Glutamatergic neuron (in vitro differentiated cells): ENCODE measurements at places on chromosomes 16 and 17. TPM values are rescaled to one million over a fixed set of nuclear protein-coding genes. Genes with fewer than 3 reads are reported as not detected.

DNA sequence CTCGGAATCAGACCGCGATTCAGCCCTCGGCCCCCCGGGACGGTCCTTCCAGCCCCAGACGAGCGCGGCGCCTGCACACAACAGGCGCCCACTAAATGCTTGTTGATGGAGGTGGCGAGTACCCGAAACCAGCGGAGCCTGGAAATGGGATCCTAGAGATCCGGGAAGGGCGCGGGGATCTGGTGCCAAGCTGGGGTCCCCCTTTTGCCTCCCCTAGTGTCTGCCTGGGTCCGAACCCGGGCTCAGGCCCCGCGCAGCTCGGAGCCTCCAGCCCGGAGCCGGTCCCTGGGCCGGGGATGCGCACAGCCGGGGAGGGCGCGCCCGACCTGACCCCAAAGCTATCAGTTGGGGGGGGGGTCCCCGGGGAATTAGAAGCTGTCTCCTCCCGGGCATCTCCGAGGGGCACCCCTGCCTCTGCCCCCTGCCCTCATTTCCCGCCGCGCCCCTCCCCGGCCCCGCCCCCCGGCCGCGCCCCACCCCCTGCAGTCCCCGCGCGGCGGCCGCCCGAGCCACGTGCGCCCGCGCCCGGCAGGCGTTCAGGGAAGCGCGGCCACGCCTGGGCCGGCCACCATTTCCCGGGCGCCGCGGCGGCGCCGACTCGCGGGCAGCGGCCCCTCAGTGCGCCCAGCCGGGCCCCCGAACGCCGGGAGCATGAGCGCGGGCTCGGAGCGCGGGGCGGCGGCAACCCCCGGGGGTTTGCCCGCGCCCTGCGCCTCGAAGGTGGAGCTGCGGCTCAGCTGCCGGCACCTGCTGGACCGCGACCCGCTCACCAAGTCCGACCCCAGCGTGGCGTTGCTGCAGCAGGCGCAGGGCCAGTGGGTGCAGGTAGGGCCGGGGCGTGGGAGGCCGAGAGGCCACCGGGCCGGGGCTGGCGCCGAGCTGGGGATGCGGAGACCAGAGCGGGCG is at the start of gene CPNE7:
TSS of gene CPNE7 (plus strand) at position 512 of the 906 bp plus-strand sequence. CDS start at position 652, 140 bp downstream.
- peaks cover 15% of the 10 kb centered on the region for H3K4me1 ChIP-seq
- H3K36me3 ChIP-seq, result no peaks in the 10 kb centered on the region
- no peak within 1 kb of the TSS for H3K27ac ChIP-seq
- DNase-seq, result no peak

The KRTAP16-1 gene
- total RNA-seq, result not detected

DNA sequence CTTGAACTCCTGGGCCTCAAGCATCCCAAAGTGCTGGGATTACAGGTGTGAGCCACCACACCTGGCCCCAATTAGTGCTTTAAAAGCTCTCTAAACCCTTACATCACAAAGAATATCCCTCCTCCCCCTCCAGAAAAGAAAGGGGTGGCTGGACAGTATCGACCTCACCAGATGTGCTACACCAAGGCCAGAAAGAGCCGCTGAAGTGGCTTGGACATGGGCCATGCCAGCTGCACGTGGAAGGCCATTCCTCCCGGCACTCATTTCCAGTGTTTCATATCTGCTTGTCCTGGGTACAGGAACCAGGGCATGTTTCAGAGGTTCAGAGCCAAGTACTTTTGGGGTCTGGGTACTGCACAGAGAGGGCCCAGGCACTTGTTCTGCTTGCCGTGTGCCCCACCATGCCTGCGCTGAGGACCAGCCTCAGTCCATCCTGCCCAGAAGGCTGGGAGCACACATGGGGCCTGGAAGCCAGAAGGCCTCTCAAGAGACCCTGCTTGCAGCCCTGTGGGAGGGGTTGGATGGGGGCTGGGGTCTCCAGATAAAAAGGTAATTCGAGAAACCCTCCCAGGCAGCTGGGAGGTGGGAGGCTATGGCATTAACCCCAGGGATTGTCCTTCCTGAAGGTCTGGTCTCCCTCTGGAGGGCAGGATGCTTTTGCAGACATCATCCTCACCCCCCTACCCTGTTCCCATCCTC is 3.5 kb upstream of the SRRM2 start:
- H3K36me3 ChIP-seq, result no peaks in the 10 kb centered on the region
- peaks cover 8% of the 10 kb centered on the region for H3K4me1 ChIP-seq
- H3K27me3 ChIP-seq, result peaks cover 12% of the 10 kb centered on the region
- no peak overlapping the region for H3K4me3 ChIP-seq
- no peak for DNase-seq

GRCh38 chr17:15952048-15952532 is 7.2 kb downstream of the ADORA2B start:
- H3K27ac ChIP-seq, result no peak overlapping the region
- H3K27me3 ChIP-seq, result peaks cover 18% of the 10 kb centered on the region
- peaks cover 5% of the 10 kb centered on the region for H3K36me3 ChIP-seq
- peaks cover 15% of the 10 kb centered on the region for H3K4me1 ChIP-seq
- DNase-seq, result no peak
- no peak overlapping the region for H3K4me3 ChIP-seq

The PROCA1 gene
- 36.5 TPM for total RNA-seq

The CTRB2 gene
- total RNA-seq, result not detected

DNA sequence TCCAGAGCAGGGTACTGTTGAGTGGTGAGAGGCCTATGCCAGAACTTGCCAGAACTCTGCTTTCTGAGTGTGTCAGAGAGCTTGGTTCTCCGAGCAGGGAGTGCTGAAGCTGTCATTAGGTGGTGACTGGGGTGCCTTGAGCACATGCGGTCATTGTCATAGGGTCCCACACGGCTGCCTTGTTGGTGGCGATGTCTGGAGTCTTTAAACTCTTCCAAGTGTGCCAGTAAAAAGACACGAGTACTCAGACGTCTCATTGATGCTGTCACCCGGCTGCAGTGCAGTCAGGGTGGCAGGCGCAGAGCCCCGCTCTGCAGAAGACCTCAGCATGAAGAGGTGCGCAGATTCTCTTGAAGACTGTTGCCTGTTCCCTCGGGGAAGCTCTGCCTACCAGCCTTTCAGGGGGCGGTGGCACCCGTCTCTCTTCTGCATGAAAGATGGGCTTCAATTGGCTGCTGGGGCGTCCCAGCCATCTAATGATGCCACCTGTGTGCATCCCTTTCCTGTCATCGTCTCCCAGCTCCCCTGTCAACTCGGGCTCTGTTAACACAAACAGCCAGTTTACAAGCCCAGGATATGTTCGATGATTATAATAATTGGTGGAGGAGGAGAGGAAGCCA is 58.3 kb downstream of the NKD1 start:
- peaks cover 24% of the 10 kb centered on the region for H3K4me1 ChIP-seq
- H3K27me3 ChIP-seq, result peaks cover 3% of the 10 kb centered on the region
- H3K27ac ChIP-seq, result no peak overlapping the region

GRCh38 chr17:80844418-80844990 is 147.1 kb upstream of the CHMP6 start:
- no peak for DNase-seq
- peaks cover 26% of the 10 kb centered on the region for H3K4me1 ChIP-seq
- no peak overlapping the region for H3K27ac ChIP-seq
- no peak overlapping the region for H3K4me3 ChIP-seq

DNA sequence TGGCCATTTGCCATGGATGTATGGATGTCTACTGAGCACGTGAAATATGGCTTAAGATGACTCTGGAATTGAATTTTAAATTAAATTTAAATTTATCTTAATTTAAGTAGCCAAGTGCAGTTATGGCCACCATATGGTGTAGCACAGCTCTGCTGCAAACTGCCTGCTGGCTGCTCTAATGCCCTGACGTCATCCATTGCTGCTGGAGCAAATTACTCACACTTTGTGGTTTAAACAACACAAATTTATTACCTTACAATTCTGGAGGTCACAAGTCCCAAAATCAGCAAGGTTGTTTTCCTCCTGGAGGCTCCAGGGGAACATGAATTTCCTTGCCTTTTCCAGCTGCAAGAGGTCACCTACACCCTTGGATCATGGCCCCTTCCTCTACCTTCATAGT is 679.3 kb upstream of the EEF2KMT start:
- H3K27ac ChIP-seq, result no peak overlapping the region
- no peaks in the 10 kb centered on the region for H3K27me3 ChIP-seq
- no peak for DNase-seq
- no peaks in the 10 kb centered on the region for H3K4me1 ChIP-seq

GRCh38 chr16:2147981-2148671 is at the start of gene RAB26:
TSS of gene RAB26 (plus strand) at chr16:2148625. CDS start at chr16:2148784, 159 bp downstream.
- DNase-seq, result peak; percentile 85
- peaks cover 19% of the 10 kb centered on the region for H3K4me1 ChIP-seq
- peak within 1 kb of the TSS; percentile 89 for H3K27ac ChIP-seq
- H3K36me3 ChIP-seq, result no peaks in the 10 kb centered on the region
- peaks cover 22% of the 10 kb centered on the region for H3K27me3 ChIP-seq

The HOXB7 gene
- 0.64 TPM for total RNA-seq

DNA sequence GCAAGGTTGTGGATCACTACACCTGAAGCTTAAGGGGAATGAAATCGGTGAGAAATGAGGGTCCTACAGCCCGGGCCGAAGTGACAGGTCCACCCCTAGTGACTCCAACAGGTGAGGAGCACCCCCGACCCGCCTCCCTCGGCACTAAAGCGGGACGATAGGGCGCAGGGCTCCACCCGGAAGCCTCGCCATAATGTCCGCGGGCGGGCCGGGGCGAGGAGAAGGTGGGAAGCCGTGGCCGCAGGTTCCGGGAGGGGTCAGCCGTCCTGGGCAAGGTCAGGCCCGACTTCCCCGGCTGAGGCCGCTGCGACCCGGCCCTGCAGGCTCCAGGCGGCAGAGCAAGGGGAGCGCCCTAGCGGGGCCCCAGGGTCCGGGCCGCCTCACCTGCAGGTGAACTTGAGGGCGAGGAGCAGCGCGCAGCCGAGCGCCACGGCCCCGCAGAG is 543 bp downstream of the TXNDC11 start:
- no peaks in the 10 kb centered on the region for H3K36me3 ChIP-seq
- peaks cover 3% of the 10 kb centered on the region for H3K27me3 ChIP-seq
- peaks cover 31% of the 10 kb centered on the region for H3K4me1 ChIP-seq

DNA sequence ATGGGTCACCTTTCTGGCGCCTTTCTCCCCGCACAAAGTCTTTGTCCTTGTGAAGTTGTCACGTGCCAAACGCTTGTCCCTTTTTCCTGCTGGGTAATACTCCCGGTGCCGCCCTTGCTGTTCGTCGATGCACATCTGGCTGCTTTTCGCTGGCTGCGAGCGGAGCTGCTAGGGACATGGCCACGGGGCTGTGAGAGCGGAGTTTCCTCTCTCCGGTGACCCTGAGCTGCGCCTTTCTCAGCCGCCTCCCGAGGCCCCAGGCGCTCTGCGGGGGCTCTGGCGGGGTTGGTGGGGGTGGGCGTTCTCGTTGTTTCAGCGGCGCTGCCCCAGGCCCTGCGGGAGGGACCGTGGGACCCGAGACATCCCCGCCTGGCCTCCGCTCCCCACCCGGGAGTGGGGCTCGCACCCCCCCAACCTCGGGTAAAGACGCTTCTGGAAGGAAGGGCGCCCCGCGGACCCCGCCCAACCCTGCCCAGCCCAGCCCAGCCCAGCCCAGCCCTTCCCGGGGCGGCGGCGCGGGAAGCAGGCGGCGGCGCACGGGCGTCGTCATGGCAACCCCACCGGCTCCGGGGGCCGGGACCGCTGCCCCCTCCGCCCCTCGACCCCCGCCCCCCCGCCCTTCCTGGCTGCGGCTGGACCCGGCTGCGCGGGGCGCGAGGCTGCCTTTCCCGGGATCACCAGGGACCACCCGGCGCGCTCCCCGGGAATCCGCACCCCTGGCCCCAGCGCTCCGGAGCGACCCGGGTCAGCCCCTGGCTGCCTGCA is 12.3 kb downstream of the CHMP6 start:
- no peaks in the 10 kb centered on the region for H3K36me3 ChIP-seq
- no peak for DNase-seq
- peaks cover 16% of the 10 kb centered on the region for H3K27me3 ChIP-seq
- no peak overlapping the region for H3K27ac ChIP-seq
- H3K4me1 ChIP-seq, result peaks cover 3% of the 10 kb centered on the region

DNA sequence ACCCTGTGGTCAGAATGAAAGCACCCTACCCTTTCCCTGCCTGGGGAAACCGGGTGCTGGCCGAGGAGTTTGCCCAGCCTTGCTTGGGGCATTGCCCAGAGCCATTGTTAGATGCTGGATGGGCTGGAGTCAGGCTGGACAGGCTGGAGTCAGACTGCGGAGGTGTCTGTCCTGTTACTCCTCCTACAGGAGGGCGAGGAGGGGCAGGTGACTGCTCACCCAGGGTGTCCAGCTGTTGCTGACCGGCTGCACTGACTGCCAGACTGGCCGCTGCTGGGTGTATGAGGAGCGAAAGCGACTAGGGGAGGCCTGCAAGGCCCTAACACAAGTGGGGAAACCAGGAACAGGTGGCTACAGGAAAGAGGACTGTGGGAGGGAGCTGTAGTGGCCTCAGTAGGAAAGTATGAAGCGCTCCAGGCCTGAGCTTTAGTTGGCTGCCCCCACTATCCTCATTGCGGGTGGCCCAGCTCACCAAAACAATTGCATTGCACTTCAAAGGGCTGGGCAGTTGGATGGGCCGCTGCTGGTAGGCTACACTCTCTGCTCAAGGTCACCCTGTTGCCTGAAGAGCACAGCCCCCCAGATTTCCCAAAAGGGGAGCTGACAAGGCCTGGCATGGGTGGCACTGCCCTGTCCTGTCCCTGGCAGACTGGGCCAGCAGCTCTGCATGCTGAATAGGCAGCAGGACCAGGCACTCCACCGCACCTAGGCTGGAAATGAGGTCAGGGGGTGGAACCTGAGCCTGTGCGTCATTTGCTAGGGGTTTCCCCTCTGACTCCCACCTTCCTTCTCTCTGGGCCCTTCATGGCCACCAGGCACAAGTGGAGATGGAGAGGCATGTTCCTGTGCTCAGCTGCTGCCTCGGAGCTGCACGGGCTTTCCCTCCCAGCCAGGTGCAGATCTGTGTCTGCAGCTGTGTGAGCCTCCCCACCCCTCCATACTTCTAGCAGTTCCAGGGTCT is 18.4 kb downstream of the LDHD start:
- no peak overlapping the region for H3K27ac ChIP-seq
- peaks cover 7% of the 10 kb centered on the region for H3K36me3 ChIP-seq
- no peak for DNase-seq
- peaks cover 5% of the 10 kb centered on the region for H3K27me3 ChIP-seq
- peaks cover 20% of the 10 kb centered on the region for H3K4me1 ChIP-seq

DNA sequence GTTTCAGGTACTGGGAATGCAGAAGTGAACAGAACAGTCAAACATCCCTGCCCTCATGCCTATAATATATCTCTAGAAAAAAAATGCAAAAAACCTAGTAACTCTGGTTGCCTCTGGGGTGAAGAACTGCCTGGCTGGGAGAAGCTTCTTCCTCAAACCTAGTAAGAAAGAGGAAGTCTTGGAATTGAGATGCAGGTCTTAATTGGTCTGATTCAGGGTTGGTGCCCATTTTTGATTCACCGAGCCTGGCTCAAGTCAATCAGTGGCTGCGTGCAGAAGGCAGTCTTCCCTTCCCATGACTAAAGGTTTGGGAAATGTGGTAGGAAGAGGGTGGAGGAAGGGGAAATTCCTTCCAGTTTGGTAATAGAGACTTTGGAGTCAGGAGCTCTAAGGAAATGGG is 22.4 kb downstream of the CDRT15 start:
- DNase-seq, result no peak
- H3K27me3 ChIP-seq, result peaks cover 8% of the 10 kb centered on the region
- H3K36me3 ChIP-seq, result peaks cover 28% of the 10 kb centered on the region

The ULK2 gene
- 42.3 TPM for total RNA-seq

GRCh38 chr16:84088695-84089395 is 27.9 kb downstream of the MBTPS1 start:
- H3K4me1 ChIP-seq, result peaks cover 64% of the 10 kb centered on the region
- peak; percentile 72 for DNase-seq
- H3K27ac ChIP-seq, result peak overlapping the region; percentile 92
- H3K36me3 ChIP-seq, result no peaks in the 10 kb centered on the region

The CD7 gene
- 0.27 TPM for total RNA-seq
